Sigmoid colon (tissue), 7 donors: ENCODE measurements at places on chromosomes 6 and 20.

DNA sequence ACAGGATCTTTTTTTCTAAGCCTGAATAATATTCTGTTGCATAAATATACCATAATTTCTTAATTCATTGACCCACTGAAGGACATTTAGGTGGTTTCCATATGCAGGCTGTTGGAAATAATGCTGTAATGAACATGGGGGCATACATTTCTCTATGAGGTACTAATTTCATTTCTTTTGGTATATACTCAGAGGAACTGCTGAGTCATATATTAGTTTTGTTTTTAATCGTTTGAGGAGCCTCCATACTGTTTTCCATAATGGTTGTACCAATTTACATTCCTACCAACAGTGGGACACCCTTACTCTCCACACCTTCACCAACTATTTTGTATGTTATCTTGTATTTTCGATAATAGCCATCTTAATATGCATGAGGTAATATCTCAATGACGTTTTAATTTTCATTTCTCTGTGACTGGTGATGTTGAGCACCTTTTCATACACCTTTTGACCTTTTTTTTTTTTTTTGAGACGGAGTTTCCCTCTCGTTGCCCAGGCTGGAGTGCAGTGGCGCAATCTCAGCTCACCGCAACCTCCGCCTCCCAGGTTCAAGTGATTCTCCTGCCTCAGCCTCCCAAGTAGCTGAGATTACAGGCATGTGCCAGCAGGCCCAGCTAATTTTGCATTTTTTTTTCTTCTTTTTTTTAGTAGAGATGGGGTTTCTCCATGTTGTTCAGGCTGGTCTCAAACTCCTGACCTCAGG, 187.4 kb downstream of the RNGTT start:
- no peak overlapping the region for H3K4me3 ChIP-seq
- no peaks in the 10 kb centered on the region for H3K27me3 ChIP-seq
- H3K27ac ChIP-seq: no peak overlapping the region
- H3K4me1 ChIP-seq: no peaks in the 10 kb centered on the region
- no peak for DNase-seq
- H3K36me3 ChIP-seq: no peaks in the 10 kb centered on the region

DNA sequence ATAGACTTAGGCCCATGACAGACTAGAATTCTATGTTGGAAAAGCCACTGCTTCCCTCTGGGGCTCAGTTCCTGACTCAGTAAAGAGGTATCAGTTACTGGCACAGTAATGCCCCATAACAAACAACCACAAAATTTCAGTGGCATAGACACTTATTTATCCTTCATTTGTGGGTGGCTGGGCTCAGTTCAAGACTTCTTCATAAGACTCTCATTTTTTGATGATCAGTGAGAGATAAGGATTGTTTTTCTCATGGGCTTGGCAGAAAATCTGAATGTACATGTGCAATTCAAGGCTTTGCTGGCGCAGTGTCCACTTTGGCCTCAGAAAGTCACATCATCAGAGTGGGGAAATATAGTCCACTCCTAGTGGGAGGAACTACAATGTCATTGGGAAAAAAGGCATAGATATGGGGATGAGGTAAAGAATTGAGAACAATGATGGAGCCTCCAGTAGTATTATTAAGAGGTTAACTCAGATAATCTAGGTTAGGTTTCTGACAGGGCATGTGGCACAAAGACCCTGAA, 384.6 kb upstream of the FLRT3 start:
- H3K27ac ChIP-seq: no peak overlapping the region
- DNase-seq: no peak
- no peaks in the 10 kb centered on the region for H3K36me3 ChIP-seq
- H3K4me1 ChIP-seq: peaks cover 4% of the 10 kb centered on the region
- no peaks in the 10 kb centered on the region for H3K27me3 ChIP-seq
- H3K4me3 ChIP-seq: no peak overlapping the region

DNA sequence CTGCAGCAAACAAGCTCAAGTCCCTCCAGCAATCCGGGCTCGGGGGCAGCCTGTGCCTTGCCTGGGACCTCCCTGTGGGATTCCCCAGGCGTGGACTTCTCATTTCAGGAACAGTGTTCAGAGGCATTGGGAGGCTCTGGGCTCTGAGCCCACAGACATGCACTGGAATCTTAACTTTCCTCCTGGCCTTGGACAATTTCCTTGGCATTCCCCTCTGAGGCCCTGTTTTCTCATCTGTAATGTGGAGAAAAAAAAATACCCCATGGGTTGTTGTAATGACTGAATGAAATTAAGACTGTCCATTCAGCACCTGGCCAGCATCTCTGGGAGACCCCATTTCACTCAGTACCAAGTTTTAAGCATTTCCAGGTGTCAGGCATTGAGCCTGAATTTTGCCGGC, 17.6 kb downstream of the BPIFB4 start:
- no peaks in the 10 kb centered on the region for H3K4me1 ChIP-seq
- no peaks in the 10 kb centered on the region for H3K36me3 ChIP-seq
- no peaks in the 10 kb centered on the region for H3K27me3 ChIP-seq

DNA sequence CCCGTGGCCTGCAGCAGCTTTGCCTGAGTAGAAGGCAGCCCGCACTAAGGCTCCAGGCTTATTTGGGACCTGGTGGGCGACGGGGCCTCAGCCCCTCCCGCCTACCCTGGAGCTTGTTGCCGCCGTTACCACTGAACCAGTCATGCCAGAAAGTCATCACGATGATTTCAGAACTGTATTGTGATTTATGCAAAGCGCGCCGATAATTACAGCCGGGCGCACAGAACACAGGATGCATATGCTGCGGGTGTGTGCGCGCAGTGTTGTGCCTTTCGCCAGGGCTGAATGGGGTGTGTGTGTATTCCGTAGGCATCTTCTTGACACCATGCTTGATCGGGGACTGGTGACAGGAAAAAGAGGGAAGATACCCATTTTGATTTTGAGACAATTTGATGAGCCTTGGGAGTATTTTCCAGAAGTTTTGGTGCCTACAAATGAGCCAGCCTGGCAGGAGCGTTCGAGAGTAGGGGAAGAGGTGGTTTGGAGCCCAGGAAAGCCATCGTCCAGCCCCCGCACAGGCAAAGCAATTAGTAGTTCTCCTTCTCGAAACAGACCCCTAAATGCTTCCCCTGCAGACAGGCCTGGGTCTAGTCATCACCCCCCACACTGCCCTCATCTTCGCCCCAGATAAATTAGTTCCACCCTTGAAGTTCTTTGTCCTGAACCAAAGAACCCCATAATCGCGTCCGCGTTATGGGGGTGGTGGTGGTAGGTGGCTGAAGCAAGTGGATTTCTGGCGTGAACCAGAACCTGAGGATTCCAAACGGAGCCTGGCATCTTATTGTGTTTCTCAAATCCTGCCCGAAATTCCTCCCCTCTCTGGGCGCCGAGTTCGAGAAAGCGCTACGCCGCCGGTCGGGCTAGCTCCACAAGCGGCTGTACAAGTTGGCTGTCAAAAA, 1.9 kb upstream of the NR2E1 start:
- H3K27me3 ChIP-seq: peaks cover 83% of the 10 kb centered on the region
- no peak overlapping the region for H3K4me3 ChIP-seq
- no peaks in the 10 kb centered on the region for H3K36me3 ChIP-seq
- DNase-seq: no peak
- H3K27ac ChIP-seq: no peak overlapping the region
- H3K4me1 ChIP-seq: peaks cover 43% of the 10 kb centered on the region
